ENCODE measurements at places on chromosomes 13 and 19.
A peak's percentile ranks its signal among the peaks of the same experiment; 100 is the strongest.

- no peak for DNase-seq
Observed at GRCh38 chr19:55601084-55601483, 996 bp downstream of the ZNF524 start.

GRCh38 chr19:49937750-49938381, 8.6 kb upstream of the NUP62 start:
- peak; percentile 89 for DNase-seq

GRCh38 chr13:60242043-60242595, 78.4 kb upstream of the DIAPH3 start:
- no peak for DNase-seq

DNA sequence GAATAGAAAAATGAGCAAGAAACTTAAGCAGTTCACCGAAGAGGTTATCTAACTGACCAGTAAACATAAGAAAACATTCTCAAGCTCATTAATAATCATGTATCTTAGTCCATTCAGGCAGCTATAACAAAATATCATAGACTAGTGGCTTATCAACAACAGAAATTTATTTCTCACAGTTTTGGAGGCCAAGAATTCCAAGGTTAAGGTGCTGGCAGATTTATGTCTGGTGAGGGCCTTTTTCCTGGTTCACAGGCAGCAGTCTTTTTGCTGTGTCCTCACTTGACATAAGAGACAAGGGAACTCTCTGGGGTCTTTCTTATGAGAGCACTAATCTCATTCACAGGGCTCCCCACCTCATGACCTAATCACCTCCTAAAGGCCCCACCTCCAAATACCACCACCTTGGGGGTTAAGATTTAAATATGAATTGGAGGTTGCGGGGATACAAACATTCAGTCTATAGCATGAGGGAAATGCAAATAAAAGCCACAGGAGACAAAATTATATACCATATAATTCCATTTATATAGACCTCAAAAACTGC, 123.6 kb downstream of the ZAR1L start:
- DNase-seq, result no peak

- DNase-seq, result no peak
Observed at GRCh38 chr19:6779206-6779605, 6.7 kb downstream of the VAV1 start.

DNA sequence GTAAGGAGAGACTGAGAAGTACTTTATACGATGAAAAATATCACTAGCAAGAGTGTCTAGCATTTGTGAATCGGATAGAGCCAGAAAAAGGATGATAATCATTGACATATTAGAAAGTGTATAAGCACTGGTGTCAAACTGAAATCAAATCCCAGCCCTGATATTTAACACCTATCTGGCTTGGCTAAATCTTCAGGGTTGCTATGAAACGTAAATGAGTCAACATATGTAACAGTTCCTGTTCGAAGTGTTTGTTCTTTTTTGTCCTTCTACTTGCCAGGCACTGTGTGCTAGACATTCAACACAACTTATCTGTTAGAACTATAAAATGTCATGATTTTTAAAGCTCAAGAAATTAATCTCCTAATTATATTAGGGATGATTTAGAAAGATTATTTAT, 40.8 kb downstream of the SERPINE3 start:
- DNase-seq, result no peak

All from femur (tissue), 1 donor.